ENCODE measurements at places on chromosomes 4 and X. TPM values are rescaled to one million over a fixed set of nuclear protein-coding genes. Genes with fewer than 3 reads are reported as not detected.

Gene ADH6
- total RNA-seq, result not detected

Gene CC2D2A
- 0.83 TPM for total RNA-seq

Gene NHS
- total RNA-seq, result 0.28 TPM

Gene PABPC1L2A
- total RNA-seq, result not detected

Gene CT55
- not detected for total RNA-seq

Gene PFKFB1
- 0.39 TPM for total RNA-seq

Gene TMEM47
- not detected for total RNA-seq

Gene MSX1
- total RNA-seq, result not detected

DNA sequence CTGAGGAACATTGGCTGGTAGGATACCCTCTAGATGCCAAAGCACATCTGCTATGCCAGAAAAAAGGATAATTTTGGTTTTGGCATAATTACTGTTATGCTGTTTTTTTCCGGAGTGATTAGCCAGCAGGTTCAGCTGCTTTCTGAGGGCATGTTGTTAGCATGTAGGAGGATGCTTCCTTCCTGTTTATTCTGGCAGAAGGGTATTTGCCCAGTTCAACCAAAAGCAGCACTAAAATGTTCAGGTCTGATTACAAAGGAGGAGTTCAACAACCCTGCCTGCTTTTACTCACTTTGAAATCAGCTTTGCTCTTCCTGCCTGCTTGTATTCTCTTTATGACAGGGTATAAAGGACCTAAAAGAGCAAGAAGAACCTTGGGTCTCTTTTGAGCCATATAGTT is 21.9 kb downstream of the ERCC6L start:
- no peak for DNase-seq

GRCh38 chrX:107581923-107582322 is 46.4 kb upstream of the PRPS1 start:
- DNase-seq, result no peak

DNA sequence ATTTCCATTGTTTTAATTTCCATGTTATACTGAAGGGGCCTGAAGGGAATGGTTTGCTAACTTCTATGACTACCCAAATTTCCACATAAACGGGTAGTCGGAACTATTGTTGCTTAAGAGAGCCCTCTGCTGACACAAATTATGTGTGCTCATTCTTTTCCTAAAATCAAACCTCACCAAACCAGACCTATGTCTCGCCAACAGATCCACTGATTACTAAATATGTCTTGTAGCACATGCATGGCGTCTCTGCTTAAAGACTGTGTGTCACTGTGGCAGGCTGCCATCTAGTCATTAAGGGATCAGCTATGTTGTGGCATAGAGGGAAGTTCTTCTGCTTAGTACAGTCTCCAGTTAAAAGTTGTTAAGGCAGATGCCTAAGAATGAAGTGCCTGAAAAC is 25.1 kb downstream of the PIR start:
- DNase-seq, result no peak

DNA sequence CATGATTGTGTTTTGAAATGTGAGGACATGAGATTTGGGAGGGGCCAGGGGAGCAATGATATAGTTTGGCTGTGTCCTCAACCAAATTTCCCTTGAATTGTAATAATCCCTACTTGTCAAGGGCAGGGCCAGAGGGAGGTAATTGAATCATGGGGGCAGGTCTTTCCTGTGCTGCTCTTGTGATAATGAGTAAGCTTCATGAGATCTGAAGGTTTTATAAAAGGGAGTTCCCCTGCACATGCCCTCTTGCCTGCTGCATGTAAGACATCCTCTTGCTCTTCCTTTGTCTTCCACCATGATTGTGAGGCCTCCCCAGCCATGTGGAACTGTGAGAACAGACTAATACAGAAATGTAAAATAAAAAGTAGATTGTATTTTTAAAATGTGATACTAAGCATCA is 1294.9 kb downstream of the ADGRL3 start:
- DNase-seq, result no peak

DNA sequence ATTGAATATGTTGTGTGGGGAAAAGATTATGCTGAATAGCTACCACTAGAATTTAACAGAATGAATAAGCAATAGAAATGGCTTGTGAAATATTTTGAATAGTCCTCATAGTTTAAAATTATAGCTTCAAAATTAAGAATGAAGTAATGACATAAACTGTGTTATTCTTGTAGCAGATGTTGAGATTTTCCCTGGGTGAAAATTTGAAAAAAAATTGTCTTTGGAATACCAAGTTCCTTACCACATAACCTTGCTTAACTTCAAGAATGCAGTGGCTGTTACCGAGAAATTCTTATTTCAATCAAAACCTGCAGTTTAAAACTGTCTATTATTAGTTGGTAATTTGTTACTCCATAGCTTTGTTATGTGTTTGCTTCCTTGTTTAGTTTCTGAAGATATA is 1268.6 kb downstream of the RAPGEF2 start:
- no peak for DNase-seq

DNA sequence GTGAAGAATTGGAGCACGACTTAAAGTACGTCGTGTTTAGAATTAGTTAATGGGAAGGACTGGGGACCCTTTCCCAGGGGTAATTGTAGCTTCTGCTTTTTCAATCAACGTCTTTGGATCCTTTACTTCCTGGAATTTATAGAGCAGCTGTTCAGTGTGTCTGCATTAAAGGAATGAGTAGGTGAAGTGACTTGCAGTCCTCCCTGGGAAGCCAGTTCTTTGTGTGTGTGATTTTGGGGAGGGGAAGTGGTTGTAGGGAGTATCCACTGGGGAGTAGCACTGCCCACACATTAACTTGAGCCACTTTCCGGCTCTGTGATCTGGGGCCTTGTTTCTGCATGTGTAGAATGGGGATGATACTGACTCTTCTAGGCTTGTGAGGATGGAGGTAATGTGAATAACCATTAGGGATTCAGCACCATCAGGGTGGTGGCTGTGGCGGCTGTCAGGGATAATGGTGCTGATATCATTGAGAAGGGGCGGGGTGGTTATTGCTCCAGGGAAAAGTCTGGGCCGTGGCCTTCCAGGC is 54.7 kb downstream of the TMEM131L start:
- DNase-seq, result no peak

GRCh38 chr4:98055800-98056501 is 87.3 kb downstream of the STPG2 start:
- no peak for DNase-seq

DNA sequence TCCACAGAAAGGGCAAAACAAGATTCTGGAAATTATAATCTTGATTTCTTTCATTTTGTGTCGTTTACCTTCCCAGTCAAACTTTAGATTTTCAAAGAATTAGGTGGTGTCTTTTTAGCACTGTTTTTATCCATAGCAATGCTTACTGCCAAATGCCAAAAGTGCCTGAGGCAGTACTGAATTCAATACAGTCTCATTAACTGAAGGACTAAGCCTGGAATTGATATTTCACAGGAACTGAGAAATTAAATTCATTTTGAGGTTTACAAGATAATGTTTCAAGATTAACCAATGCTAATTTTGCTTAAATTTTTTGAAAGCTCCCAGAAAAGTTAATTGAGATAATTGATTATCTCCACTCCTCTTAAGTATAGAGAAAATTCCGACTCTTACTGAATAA is 68.8 kb upstream of the ARHGAP24 start:
- no peak for DNase-seq

DNA sequence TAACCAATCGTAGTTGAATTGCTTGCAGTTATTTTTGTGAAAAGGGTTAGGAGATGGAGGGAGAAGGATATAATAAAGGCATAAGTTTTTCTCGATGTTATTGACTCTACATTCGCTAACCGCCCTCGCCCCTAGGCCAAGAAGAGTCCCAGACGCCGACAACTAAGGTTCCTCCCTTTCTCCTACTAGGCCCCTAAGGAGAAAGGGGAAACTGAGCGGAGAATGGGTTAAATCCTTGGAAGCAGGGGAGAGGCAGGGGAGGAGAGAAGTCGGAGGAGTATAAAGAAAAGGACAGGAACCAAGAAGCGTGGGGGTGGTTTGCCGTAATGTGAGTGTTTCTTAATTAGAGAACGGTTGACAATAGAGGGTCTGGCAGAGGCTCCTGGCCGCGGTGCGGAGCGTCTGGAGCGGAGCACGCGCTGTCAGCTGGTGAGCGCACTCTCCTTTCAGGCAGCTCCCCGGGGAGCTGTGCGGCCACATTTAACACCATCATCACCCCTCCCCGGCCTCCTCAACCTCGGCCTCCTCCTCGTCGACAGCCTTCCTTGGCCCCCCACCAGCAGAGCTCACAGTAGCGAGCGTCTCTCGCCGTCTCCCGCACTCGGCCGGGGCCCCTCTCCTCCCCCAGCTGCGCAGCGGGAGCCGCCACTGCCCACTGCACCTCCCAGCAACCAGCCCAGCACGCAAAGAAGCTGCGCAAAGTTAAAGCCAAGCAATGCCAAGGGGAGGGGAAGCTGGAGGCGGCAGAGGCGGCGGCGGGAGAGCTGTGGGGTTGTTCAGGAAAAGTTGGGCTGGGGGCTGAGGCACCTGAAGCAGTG is 5.9 kb downstream of the ATOH1 start:
- DNase-seq, result no peak

- DNase-seq, result no peak
These were observed 18.8 kb downstream of the PPP2R2C start for GRCh38 chr4:6453688-6453990.

- no peak for DNase-seq
These were observed 17.6 kb downstream of the ENPEP start for GRCh38 chr4:110493520-110493919.

- DNase-seq, result no peak
These were observed 2.3 kb upstream of the HNRNPD start for GRCh38 chr4:82376109-82376508.

GRCh38 chr4:13546941-13547484 is 2.7 kb upstream of the NKX3-2 start:
- no peak for DNase-seq

- DNase-seq, result no peak
These were observed 45.0 kb downstream of the CCDC149 start for GRCh38 chr4:24867766-24868296.

DNA sequence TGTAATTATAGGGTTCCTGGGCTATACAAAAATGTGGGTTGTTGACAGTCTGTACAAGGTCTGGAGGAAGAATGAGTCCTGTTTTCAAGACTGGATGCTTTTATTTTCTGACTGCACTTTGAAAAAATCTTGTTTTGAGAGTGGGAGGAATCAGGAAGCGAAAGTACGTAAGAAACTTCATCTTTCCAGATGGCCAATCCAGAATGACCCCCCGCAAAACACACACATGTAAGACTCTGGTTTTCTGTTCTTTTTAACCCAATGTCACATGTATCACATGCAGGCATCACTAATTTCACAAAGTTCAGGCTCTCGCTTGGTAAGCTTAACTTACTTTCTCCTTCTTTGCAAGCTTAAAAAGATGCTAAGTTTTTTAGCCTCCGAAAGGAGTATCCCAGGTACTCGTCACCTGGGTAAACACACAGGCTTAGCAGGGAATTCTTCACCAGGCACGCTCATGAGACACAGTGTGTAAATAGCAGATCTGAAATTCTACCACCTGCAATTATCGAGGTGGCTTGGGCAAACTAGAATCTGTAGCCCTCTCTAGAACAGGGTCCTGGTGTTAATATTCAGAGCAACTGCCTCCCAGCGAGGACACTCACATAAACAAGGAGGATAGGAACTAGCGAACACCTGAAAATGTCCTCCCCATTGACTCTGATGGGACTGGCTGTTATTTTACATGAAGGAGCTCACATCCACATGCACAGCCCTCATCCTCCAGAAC is 90.7 kb downstream of the NSUN7 start:
- no peak for DNase-seq

GRCh38 chrX:85963736-85964135 is 83.6 kb downstream of the CHM start:
- no peak for DNase-seq

DNA sequence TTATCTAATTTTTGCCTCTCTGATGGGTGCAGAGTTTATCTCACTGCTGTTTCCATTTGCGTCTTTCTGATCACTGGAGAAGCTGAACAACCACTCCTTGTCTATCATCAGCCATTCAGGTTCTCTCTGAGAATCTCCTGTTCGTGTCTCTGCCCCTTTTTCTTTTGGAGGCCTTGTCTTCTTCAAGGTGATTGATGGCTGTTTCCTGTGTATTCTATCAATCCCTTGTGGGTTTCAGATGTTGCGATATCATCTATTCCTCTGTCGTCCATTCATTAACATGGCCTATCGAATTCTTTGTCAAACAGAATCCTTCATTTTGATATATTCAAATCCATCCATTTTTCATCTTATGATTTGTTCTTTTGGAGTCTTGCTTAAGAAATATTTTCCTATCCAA is 100.3 kb downstream of the FAM53A start:
- DNase-seq, result no peak

DNA sequence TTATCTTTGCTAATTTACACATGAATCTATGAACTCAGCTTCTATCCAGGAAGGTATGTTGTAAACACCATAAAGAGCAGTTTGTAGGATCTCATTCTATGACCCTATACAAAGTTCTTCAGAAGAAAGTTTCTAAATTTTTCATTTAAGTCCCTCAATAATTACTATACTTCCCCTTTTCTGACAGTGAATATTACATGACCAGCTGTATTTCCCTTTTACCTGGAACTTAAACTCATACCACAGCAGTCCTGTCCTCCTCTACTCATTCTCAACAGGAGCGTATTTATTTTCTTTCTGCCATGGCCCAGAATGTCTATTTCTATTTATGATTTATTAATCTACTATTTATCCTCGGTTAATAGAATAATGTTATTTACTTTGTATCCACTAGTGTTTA is 15.8 kb downstream of the RASGEF1B start:
- no peak for DNase-seq

- DNase-seq, result no peak
These were observed 211.6 kb downstream of the RCHY1 start for GRCh38 chr4:75302648-75303047.

DNA sequence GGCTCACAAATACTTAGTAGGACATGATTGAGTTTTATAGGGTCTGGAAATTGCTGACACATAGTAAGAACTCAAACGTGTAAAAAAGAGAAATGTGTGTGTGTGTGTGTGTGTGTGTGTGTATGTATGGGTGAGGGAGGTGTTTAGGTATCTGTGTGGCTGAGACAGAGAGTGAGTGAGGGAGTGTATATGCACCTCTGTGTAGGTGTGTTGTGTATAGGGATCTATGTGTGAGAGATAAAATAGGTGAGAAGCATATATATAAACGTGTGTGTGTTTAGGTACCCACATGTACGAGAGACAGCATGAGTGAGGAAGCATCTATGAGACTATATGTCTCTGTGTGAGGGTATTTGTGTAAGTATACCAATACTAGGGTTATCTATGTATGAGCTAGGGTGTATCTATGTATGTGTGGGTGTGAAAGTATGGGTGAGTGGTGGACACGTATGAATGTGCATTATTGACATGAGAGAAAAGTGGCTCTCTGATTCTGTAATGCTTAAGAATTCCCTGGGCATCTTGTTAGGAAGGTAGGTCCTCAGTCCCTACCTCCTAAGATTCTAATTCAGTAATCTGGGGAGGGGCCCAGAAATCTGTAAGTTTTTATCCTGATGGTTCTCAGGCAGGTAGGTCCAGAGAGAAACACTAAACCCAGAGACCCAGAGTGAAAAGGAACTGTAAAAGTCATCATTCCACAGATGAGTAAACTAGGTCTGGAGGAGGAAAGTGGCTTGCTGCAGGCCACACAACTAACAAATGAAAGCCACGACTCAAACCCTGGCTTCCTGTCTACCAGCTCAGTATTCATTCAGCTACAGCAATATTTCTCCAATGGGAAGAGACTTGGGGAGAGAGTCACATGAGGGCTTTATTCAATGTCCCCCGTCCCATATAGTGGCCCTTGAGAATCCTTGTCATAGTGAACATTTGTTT is 237.0 kb downstream of the IDS start:
- no peak for DNase-seq
